Astrocyte (in vitro differentiated cells and primary cell): ENCODE measurements at places on chromosomes 5 and 9. TPM values are rescaled to one million over a fixed set of nuclear protein-coding genes. Genes with fewer than 3 reads are reported as not detected.

Gene NFX1
- 26.7 and 27.8 TPM in 2 replicates for total RNA-seq

- no peak for DNase-seq
Measured at GRCh38 chr5:73420666-73421065, 27.9 kb downstream of the FOXD1 start.

DNA sequence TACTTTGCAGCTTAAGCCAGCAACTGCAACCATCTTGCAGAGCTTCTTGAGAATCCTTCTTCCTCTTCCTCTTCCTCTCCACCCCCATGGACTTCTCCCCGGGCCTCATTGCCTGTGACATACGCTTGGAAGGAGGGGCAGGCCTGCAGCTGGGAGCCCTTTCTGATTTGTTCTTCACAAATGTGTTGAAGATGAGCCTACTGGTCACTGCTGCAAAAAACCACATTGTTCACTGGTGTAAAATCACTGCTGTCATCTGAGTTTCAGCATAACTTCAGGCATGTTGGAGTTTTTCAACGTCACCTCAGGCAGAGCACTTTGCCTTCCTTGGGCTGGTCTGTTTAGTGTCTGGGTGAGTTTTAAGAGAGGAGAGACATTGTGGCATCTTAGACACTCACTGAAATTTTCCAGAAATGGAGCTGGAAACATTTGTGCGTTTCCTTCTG lies 7.9 kb downstream of the TJP2 start:
- no peak for DNase-seq

DNA sequence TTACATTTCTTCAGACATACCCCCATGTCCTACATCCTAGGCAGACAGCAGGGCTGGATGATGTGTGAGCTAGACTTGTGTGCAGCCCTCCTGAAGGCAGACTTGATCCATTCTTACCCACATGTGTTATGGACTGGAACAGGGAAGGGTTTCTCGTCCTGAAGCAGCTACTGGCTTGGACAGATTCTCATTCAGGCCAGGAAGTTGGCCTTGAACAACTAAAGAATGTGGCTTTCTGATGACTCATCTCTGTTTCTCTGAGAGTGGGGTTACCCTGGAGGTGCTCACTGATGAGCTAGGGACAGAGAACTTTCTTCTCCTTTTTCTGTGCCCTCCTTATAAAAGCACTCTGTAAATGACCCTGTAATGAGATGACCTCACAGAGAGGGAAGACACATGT lies 246.5 kb downstream of the PCSK5 start:
- DNase-seq = peak; percentile 70

- peak; percentile 87 for DNase-seq
Measured at GRCh38 chr9:115167175-115167574, 49.2 kb upstream of the TNC start.

- DNase-seq = no peak
Measured at GRCh38 chr5:168006456-168007130, 284.9 kb upstream of the WWC1 start.

DNA sequence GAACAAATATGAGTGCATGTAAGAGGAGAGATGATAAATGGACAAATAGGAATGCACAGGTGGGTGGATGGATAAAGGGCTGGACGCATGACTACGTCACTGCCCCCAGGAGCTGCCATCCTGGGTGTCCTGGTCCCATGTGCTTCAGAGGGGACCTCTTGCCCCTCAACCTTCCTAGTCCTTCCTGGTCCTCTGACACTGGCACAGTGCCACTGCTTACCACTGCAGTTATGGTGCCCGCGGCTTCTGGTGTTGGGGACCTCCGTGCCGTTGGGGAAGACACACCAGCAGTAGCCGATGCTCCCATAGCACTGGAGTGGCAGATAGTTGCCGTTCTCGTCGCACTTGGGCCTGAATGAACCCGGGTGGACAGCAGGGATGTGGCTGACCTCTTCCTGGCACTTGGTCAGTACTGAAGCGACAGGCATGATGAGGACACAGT lies 9.8 kb downstream of the CD74 start:
- DNase-seq = no peak

Gene RGS7BP
- total RNA-seq = 0.07 and 0.12 TPM in 2 replicates

Gene TAF11L10
- total RNA-seq = not detected in 2 replicates

DNA sequence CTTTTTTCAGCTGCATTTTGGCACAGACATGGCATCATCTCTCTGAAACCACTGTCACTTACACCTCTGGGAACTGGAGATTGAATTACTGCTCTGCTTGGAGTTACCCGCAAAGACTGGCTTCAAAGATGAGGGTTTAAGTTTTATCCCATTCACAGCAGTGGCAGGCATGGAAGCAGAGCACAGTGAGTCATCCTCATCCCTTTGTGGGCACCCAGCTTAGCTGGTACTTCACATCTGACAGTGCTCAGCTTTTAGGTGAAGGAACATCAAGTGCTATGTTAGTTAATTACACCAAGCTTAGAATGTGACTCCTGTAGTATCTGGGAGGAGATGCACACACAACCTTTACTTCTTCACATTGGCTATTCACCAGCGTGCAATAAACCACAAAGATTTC lies 24.8 kb upstream of the ALDH1A1 start:
- DNase-seq = no peak

DNA sequence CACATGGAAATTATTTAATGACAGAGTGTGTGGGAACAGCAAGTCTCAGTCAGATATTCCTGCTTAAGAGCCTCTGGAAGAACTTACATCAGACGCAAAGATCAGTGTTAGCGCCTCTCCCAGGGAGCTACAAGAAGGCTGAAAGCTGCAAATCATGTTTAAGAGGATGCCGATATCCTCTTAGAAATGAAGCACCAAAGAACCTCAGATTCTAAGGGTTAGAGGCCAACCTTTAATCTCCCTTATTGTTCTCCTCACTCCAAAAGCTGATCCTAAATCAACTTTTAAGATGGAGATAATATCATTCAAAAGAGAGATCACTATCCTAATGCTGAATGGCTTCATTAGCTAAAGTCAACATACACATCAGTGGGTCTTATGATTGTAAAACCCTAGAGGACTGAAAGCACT lies 160.6 kb downstream of the NFIB start:
- DNase-seq = no peak

- DNase-seq = no peak
Measured at GRCh38 chr5:2621631-2622030, 129.8 kb downstream of the IRX2 start.

GRCh38 chr9:95462249-95463147 lies 54.3 kb downstream of the PTCH1 start:
- DNase-seq = peak; percentile 84

- DNase-seq = no peak
Measured at GRCh38 chr9:72812559-72813111, 140.2 kb downstream of the ALDH1A1 start.

Gene MEIKIN
- not detected in 2 replicates for total RNA-seq

DNA sequence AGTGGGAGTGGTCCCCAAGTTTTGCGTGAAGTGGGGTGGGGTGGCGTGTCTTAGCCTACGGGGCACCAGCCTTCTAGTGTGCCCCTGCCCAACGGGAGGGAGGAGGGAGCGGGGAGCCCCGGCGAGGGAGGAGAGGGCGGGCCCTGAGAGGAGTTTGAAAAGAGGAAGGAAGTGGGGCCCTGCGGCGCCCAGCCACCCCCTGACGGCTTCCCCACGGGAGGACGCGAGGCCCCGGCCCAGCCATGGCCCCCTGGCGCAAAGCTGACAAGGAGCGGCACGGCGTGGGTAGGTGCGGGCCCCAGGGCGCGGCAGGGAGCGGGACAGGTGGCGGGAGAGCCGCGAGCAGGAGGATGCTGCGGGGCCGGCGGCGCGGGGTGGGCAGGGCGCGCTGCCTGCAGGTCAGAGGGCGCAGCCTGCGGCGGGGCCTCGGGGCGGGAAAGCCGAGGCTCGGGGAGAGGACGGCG lies at the start of gene DOCK2:
DOCK2 (plus strand) TSS at position 191 of the 464 bp plus-strand sequence; CDS start at position 243, 52 bp downstream.
- no peak for DNase-seq

DNA sequence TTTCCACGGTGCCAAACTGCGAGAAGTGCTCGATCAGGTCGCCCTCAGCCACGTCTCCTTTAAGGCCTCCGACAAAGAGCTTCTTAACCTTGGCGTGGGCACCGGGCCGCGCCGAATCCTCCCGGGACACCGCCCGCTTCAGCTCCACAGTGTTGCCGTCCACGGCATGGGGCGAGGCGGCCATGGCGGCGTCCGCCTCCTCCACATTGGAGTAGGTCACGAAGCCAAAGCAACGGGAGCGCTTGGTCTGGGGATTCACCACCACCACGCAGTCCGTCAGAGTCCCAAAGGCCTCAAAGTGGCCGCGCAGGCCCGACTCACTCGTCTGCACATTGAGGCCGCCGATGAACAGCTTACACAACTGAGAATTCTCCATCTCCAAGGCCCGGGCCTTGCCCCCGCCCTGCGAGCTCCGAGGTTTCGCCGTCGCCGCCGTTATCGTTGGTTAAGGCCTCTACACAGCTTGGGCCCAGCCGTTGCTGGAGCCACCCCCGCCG lies 424 bp downstream of the HNRNPA0 start:
- DNase-seq = no peak

GRCh38 chr9:20178197-20178596 lies 389.4 kb upstream of the SLC24A2 start:
- no peak for DNase-seq

- no peak for DNase-seq
Measured at GRCh38 chr9:114302727-114303126, 20.2 kb upstream of the ORM1 start.

GRCh38 chr5:113059232-113060040 lies 82.8 kb downstream of the DCP2 start:
- DNase-seq = peak; percentile 95

DNA sequence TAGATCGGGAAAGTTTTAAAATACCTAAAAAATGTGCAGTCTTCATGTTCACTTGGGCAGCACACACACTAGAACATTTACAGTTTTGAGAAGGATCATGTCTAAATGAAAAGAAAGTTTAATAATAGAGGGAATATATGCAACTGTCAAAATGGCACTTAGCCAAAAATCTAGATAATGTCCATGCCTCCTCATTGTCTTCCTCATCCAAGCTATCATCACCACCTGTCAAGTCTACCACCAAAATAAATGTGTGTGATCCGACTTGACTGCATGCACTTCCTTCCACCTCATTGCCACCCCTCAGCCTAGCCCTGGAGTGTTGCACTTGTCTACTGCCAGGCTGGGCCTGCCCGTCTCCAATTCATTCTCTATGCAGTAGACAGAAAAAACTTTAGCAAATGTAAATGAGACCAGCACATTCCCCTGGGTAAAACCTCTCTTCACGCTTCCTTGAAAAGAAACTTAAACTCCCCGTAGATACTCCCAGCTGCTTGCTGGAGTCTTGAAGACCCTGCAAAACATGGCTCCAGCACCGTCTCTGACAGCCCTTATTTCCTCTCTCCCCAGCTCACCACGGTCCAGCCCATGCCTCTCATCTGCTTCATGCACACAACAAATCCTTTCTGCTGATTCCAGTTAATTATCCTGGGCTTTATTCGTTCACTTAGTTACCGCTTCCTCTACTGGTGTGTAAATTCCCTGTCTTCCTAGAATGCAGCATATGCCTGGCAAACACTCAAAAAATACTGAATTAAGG lies 66.9 kb downstream of the FANCC start:
- no peak for DNase-seq

GRCh38 chr5:170562875-170563228 lies 59.0 kb downstream of the KCNIP1 start:
- DNase-seq = no peak

- DNase-seq = no peak
Measured at GRCh38 chr9:105978336-105978735, 284.0 kb downstream of the TMEM38B start.

Gene FRMPD1
- total RNA-seq = 0.05 and 0.07 TPM in 2 replicates

DNA sequence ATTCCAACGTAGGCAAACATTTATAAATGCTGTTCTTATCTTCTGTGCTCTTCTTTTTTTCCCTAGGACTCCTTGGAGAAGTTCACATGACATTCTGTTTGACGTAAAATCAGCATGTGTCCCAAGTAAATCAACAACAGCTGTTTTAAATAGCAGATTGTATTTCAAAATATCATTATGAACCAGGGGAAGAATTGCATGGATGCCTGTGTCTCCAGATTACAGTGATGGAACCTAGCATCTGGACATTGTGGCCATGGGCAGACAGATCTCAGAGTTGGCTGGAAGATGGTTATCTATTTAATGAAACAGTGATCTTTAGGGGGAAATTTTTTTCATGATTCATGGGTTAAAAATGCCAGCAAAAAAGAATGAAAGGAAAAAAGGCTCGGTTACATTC lies 222.0 kb downstream of the MAN2A1 start:
- peak; percentile 52 for DNase-seq

GRCh38 chr5:60489377-60489776 lies 210.6 kb downstream of the DEPDC1B start:
- no peak for DNase-seq

Gene FAM169A
- total RNA-seq = 9.1 and 11.9 TPM in 2 replicates

- DNase-seq = no peak
Measured at GRCh38 chr5:12772276-12772675, 868.0 kb upstream of the CTNND2 start.

Gene MLANA
- total RNA-seq = not detected in 2 replicates

GRCh38 chr9:99259231-99259918 lies 37.3 kb downstream of the SEC61B start:
- DNase-seq = peak; percentile 20

GRCh38 chr5:135129307-135129706 lies 95.3 kb upstream of the PITX1 start:
- no peak for DNase-seq

DNA sequence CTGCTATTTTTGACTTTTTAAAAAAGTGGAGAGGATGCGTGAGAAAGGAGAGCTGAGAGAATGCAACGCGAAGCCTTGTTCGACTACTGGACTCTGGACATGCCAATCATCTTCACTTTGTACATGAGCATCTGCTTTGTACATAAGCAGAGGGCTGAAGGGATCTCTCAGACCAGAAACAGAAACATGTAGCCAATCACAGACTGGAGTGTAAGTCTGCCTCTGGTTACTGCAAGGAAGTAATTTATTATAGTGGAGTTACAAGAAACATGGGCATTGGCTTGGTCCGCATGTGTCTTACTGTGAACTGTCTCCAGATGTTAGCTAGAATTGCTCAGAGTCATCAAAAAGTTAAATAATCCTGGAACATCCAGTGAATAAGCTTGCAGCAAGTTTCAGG lies 190.0 kb upstream of the GRAMD2B start:
- no peak for DNase-seq

Gene FOXD4L6
- total RNA-seq = 0.18 TPM in 1 of 2 replicates, not detected in the other

Gene OGN
- not detected in 2 replicates for total RNA-seq

DNA sequence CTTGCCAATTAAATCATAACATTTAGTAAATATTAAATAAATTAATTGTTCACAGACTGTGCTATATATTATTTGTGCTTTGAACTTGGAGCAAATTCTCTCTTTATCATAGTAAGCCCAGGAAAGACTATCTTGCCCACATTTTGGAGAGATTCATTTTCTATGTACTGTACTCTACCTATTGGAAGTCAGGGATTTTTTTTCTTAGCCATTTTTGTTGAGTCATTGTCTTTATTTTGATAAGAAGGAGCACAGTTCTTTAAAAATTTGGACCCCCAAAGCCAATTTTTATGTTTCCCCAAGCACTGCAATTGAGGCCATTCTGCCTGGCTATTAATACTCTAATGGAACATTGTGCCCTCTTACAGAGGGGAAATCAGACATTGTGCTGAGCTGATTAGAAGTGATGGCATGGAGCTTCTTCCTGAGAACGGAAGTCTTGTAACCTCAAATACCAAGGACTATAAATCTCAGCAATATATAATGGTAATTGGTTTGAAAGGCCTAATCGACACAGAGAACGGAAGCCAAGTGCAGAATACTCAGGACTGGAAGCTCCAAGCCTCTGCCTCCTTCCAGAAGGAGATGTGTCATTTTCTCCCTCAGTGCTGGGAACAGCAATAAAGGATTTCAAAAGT lies 188.8 kb upstream of the PAPPA start:
- DNase-seq = no peak

GRCh38 chr5:140141241-140141640 lies 15.5 kb downstream of the IGIP start:
- DNase-seq = peak; percentile 34
